ENCODE measurements at places on chromosomes 2 and 18.
A peak's percentile ranks its signal among the peaks of the same experiment; 100 is the strongest.

DNA sequence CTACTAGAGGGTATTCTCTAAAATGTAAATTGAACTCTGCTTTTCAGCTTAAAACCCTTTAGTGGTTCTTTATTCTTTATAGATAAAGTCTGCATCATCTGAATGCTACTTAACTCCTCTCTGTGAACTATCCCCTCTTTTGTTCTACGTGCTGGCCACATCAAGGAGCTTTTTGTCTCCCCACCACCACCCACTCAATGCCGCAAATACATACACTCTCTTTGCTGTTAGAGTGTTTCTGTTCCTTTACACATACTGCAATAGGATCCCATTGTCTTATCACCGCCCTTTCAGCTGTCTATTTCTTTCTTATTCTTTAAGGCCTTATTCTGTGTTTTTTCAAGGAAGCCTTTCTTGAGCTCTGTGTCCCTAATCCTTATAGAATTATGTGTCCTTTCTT, 83.3 kb downstream of the EML4 start:
- DNase-seq = no peak

DNA sequence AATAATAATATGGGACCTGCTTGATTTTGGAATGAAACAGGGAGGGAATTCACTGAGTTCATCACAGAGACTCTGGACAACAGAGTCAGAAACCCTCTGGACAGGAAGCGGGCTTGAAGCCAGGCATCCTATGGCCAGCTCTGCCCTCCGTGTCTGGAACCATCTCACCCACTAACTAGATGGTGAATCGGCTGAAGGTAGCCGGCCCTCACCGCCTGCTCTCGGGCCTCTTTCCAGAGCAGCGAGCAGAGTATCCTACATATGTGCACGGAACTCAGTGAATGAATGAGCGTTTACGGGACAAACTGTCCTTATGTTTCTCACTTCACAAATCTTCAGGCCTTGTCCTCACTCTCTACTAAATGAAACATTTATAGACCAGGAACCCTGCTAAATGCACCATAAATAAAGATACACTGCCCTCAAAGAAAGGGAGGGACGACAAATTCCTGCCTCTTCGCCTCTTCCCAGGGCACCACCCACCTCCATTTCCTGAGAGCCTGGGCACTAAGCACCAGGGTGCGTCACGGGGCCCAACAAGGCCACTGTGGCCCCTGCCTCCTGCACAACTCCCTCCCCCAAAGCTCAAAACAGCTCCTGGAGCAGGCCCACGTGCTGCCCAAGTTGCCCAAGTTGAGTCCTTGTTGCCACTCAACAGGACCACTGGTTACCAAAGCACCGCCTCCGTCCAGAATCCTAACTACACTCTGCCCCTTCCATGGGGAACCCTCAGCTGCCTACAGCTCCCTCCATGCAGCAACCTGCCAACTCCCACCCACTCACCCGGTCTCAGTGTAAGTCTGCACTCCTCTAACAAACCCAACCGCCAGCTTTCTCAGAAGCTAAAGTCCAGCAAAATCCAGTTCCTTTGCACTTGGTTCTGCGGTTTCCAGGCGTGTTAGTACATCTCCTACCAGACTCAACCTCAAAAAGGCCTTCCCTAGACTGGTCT, 1.7 kb downstream of the TBC1D8 start:
- DNase-seq = no peak

- no peak for DNase-seq
These were observed 151.6 kb upstream of the ZNF236 start for GRCh38 chr18:76670564-76671288.

- no peak for DNase-seq
These were observed 85.2 kb upstream of the SESTD1 start for GRCh38 chr2:179349670-179350303.

GRCh38 chr2:158890296-158890905, 78.0 kb upstream of the TANC1 start:
- no peak for DNase-seq

DNA sequence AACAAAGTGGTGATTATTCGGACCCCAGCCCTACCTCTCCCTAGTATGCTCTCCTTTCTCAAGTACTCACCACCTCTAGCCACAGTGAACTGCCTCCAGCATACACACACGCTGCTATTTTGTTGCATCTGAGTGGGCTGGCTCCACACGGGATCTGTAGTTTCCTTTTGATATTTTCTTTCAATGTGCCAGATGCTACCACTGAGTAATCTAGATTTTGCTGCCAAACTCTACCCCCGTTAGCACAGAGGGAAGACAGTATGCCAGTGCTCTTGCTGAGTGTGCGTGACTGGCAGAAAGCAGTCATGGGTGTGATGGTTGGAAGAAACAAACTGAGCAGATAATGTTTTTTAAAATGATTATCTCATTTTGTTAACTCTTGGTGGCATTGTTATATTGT, 11.6 kb downstream of the CFLAR start:
- peak; percentile 51 for DNase-seq

DNA sequence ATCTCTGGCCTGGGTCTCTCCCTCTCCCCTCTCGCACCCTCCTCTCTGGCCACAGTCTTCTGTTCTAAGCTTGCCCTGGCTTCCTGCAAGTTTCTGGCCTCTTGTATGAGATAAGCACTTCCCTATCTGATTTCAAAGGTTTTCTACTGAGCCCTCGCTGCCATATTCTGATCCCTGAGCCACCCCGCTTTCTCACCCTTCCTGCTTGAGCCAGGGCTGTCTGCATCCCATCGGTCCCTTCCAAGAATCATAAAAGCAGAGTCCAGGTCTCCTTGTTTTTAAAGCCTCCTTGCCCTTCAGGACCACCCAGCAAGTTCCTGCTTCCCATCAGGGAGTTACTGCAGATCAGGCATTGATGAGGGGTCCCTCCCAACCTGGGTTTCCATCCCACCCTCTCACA, 110.2 kb downstream of the PRKCE start:
- no peak for DNase-seq

- DNase-seq = no peak
These were observed 115.9 kb downstream of the ZFP36L2 start for GRCh38 chr2:43110442-43110871.

GRCh38 chr18:8979258-8979988, 123.1 kb upstream of the NDUFV2 start:
- no peak for DNase-seq

- DNase-seq = no peak
These were observed 42.8 kb downstream of the DLGAP1 start for GRCh38 chr18:4412286-4412685.

Measured in activated CD4-positive, CD25-positive, alpha-beta regulatory T cell treated with anti-CD3 and anti-CD28 coated beads, Interleukin-2, amount 50 U/mL, for 72 hours (primary cell).